ENCODE measurements at places on chromosomes 2 and 18.

DNA sequence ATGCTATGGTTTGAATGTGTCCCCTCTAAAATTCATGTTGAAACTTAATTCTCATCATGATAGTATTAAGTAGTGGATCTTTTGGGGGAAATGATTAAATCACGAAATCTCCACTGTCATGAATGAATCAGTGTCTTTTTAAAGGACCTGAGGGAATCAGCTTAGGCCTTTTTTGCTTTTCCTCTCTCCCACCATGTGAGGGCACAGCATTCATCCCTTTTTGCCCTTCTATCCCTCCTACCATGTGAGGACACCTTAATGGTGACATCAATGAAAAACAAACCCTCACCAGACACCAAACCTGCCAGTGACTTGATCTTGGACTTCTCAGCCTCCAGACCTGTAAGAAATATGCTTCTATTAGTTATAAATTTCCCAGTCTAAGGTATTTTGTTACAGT, 247.1 kb upstream of the UBE2E3 start:
- DNase-seq, result no peak

- DNase-seq, result no peak
Observed at GRCh38 chr18:26342646-26343045, 116.4 kb downstream of the TAF4B start.

- no peak for DNase-seq
Observed at GRCh38 chr2:19230626-19231025, 127.8 kb downstream of the OSR1 start.

- DNase-seq, result no peak
Observed at GRCh38 chr2:67922080-67922785, 140.6 kb downstream of the C1D start.

DNA sequence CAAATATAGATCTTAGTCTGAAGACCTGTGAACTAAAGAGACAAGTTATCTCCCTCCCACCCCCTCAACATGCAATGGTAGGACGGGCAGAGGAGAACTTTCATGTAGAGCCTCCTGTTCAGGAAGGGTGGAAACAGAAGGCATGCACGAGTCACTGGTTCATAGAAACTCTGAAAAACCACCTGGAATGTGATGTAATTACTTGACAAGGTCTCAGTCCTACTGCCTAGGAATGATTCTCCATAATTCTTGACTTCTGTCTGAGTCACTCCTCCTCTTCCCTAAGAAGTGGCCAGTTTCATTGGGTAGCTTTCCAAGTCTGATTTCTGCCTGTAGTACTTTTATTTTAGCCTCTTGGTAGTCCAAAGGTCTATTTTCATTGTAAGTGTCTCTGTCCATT, 277.3 kb downstream of the PTPRM start:
- no peak for DNase-seq

GRCh38 chr18:34493566-34494358, 216.3 kb upstream of the DTNA start:
- no peak for DNase-seq

- no peak for DNase-seq
Observed at GRCh38 chr2:130787841-130788240, 32.5 kb downstream of the AMER3 start.

- DNase-seq, result no peak
Observed at GRCh38 chr2:24409700-24410556, 49.6 kb upstream of the ITSN2 start.

DNA sequence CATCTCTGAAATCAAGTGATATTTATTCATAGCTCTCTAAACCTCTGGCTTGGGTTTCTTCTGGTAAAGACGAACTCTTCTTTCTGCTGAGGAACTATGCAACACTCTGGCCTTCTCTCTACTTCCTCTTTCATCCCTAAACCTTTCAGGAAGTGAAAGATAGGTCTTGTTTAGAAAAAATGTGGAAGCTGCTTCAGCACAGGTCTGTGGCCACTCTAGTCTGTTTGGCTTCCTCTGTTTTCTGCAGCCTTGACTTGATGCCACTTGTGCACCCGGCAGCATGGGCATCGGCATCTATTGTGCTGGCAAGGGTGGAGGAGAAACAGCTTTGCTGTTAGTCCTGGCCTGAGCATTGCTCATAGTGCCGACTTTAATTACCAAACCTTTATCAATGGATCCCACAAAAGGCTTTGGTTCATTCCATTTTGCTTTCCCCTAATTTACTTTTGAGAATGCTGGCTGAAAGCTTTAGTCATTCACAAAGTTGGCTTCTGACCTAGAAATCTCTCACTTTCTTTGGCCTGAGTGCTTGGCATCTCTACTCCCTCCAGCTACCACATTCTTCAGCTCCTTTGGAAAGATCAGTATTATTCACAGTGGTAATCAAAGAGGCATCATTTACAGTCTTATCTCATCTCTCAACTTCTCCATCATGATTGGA, 32.0 kb upstream of the GPR39 start:
- DNase-seq, result no peak

GRCh38 chr2:191382801-191383200, 137.6 kb downstream of the MYO1B start:
- no peak for DNase-seq

DNA sequence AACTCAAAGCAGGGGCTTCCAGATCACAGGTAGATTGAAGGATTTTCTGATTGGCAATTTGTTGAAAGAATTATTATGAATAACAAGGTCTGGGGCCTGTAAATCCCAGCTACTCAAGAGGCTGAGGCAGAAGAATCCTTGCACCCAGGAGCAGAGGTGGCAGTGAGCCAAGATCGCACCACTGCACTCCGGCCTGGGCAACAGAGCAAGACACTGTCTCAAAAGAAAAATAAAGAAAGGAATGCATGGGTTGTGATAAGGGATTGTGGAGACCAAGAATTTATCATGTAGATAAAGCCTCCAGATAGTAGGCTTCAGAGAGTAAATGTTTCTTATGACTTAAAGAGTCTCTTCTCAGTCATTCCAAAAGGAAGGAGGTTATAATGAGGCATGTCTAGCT, 35.8 kb upstream of the DYNAP start:
- DNase-seq, result no peak

DNA sequence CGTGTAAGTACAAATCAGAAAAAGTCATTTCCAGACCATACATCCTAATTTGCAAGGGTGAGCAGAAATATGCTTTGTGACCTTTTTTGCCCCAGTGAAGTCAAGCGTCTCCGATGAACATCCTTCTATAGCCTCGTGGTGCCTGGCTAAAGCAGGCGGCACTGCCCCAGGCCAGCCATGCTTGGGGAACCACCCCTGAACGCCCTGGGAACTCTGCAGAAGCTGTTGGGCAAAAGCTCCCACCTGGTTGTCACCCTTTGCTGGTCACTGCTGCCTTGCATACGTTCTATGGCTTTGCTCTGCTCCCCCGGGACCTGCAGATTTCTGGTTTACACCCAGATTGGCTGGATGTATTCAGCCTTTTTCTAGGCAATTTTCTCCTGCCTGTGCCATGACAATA, 256.4 kb downstream of the SS18 start:
- DNase-seq, result no peak

- DNase-seq, result no peak
Observed at GRCh38 chr2:171128461-171128860, 32.2 kb downstream of the TLK1 start.

GRCh38 chr2:216298719-216299495, 73.4 kb downstream of the MARCHF4 start:
- DNase-seq, result no peak

- DNase-seq, result no peak
Observed at GRCh38 chr2:37555457-37555856, 116.0 kb downstream of the CDC42EP3 start.

GRCh38 chr2:98157557-98157956, 70.6 kb downstream of the VWA3B start:
- DNase-seq, result no peak

DNA sequence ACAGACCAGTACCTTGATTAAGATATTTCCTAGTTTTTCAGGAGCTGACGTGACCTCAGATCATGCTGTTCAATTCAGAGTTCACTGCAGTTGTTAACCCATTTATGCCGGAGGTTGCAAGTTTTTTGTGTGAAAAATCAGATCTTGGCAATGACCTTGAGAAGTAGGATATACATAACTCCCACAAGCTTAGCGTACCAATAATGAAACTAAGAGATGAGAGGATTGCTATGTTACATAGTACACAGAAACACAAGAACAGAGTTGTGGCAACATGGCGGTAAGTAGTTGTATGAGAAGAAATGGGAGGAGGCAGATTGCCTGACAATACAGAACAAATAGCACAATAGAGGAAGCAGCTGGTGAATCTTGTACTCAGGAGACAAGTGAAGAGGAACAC, 39.1 kb downstream of the PPIG start:
- no peak for DNase-seq

DNA sequence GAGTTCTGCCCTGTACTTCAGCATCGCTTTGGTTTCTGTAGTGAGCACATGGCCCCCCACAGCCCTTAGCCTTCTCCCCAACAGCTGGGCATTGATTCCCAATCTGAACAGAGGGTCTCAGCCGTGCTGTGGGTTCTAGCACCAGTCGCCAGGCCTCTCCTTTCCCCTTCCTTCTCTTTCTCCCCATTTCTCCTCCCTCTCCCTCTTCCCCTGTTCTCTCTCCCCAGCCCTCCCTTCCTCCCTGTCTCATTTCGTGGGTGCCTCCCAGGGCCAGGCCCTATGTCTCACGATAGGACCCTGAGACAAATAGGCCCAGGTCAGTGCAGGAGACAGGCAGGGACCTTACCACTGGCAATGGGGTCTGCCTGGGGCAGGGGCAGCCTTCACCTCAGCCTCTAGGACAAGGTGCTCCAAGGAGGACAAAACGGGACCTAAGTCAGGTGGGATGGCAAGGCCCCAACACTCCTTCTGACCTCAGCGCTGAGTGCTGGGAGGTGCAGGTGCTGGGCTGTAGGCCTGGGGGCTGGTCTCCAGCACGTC, 143.4 kb upstream of the GPC1 start:
- no peak for DNase-seq

DNA sequence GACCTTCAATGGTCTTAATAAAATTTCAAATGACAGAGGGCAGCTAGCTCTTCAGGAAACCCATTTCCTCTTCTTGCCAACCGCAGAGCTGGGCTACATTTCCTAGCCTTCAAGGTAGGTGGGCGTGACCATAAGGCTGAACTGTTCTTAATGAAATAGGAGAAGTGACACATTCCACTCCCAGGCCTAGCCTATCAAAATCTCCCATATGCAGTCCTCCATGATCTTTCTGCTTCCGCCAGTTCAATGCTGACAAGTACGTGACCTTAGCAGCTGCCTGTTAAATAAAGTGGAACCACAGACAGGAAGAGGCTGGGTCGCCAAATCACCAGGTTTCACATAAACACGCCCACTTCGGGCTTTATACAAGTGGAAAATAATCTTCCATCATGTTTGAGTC, 13.2 kb downstream of the SERPINE2 start:
- DNase-seq, result peak; percentile 9
